ENCODE measurements at places on chromosomes 16 and 17. TPM values are rescaled to one million over a fixed set of nuclear protein-coding genes. Genes with fewer than 3 reads are reported as not detected.

Gene METTL9
- total RNA-seq, result 163 TPM

DNA sequence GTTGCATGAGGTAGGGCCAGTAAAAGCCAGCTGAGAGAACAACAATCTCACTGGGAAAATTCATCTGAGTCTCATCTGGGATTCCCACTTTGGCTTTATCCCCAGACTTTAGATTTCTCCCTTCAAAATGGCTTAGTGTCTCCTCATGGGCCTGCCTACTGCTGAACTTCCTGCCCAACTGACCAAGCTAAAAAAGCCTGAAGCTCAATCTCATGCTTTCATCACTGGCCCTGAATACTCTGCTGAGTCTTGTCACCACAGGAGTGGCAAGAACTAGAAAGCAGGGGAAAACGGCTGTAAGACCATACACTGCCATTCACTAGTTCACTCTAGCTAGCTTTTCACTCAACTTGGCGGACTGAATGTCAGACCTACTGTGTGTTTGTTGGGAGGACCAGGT lies 96.4 kb upstream of the NOG start:
- no peak for DNase-seq

DNA sequence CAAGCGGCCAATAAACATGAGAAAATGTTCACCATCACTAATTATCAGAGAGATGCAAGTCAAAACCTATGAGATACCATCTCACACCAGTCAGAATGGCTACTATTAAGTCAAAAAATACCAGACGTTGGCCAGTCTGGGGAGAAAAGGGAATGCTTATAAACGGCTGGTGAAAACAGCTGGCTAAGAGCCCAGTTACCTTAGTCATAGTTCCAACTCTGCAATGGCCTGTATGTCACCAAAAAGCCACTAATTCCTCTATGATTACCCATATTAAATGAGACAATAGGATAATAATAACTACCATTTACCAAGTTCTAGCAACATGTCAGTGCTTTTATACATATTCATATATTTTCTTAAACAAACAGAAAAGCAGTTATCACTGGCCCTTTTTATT lies 42.9 kb upstream of the CDRT4 start:
- DNase-seq, result no peak

DNA sequence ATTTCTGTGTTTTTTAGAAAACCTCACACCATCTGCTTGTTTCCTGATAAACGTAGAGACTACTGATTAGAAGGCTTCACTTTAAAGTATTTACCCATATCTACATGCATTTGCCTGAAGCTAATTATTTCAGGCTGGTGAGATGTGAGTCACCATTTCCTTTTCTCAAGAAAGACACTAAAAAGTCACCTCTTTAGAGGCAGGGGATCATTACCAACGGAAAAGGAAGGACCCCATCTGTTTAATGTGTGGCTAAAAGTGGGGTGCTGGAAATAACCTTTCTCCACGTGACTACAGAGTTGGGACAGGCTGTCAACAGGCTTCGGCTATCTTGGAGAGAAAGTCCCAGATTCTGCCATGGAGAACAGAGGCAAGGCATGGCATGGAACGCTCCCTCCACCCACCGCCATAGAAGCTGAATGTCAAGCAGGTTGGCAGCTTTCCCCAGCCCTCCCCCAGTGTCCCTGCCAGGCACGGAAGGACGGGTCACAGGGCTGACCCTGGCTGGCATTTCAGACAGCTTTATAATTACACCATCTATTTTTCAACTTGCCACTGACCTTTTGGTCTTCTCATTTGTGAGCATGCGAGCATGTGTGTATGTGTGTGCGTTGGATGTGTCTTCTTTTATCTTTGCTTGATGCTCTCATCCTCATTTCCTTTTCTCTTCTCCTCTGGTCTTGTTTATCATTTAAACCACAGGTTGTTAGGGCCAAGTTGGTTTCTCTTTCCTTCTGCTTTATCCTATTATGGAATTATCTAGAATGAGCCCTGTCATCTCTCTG lies 157.0 kb downstream of the CPPED1 start:
- DNase-seq, result no peak

Gene CIBAR2
- total RNA-seq, result not detected

All from spleen (tissue), 13 donors.